K562 (cell line): ENCODE measurements at places on chromosomes 7 and 10. TPM values are rescaled to one million over a fixed set of nuclear protein-coding genes. Genes with fewer than 3 reads are reported as not detected.
A peak's percentile ranks its signal among the peaks of the same experiment; 100 is the strongest.

Gene TMEM236
- total RNA-seq: 0.04 TPM in 2 replicates

Gene ESYT2
- 62.4 and 67.5 TPM in 2 replicates for total RNA-seq

Gene AKR1C8
- 0.24 TPM in 1 of 2 replicates, not detected in the other for total RNA-seq

DNA sequence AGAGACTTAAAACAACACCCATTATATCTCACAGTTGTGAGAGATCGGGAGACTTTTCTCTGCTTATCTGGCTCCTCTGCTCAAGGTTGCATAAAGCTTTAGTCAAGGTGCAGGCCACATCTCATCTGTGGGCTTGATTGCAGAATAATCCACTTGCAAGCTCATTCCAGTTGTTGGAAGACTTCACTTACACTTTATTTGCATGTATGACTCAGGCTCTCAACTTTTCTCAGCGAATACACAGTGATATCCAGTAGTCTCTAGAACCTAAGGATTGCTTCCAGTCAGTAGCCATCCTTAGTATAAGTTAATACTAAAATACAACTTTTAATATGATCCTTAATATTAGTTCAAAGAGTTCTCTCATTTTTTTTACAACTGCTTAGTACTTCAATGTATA is 435.5 kb upstream of the NRG3 start:
- no peak overlapping the region for H3K4me3 ChIP-seq
- H3K4me1 ChIP-seq: no peaks in the 10 kb centered on the region
- no peak overlapping the region for H3K27ac ChIP-seq
- H3K27me3 ChIP-seq: no peaks in the 10 kb centered on the region
- no peak for DNase-seq
- no peaks in the 10 kb centered on the region for H3K36me3 ChIP-seq

DNA sequence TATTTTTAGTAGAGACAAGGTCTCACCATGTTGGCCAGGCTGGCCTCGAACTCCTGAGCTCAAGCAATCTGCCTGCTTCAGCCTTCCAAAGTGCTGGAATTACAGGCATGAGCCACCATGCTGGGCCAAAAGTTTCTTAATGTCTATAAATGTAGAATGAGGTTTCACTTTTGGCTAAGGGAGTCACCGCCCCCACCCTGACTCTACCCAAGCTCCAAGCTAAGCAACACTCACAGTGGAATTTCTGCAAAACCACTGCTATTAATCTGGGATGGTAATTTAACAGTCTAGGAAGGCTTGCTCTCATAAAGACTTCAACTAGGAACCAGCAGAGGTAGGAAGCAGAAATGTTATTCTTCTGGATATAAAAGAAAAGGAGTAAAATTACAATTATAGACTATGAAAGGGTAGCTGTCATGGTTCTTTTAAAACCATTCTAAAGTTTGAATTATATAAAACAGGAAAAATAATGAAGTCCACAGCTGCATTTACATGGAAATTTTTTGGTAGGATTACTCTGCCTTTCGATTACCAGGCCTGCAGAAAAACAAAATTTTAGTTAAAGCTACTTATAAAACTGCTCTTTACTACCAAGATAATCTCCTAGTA is 211.6 kb downstream of the SFMBT2 start:
- H3K36me3 ChIP-seq: peaks cover 75% of the 10 kb centered on the region; the same call in 2 of the 3 replicates
- no peaks in the 10 kb centered on the region for H3K4me1 ChIP-seq
- H3K4me3 ChIP-seq: no peak overlapping the region
- no peak overlapping the region for H3K27ac ChIP-seq
- no peaks in the 10 kb centered on the region for H3K27me3 ChIP-seq
- no peak for DNase-seq

GRCh38 chr7:115240242-115240641 is 318.3 kb downstream of the MDFIC start:
- H3K4me3 ChIP-seq: no peak overlapping the region
- no peak overlapping the region for H3K27ac ChIP-seq
- no peak for DNase-seq

GRCh38 chr7:30074422-30075030 is 46.3 kb downstream of the PLEKHA8 start:
- DNase-seq: peak; percentile 16
- H3K27ac ChIP-seq: no peak overlapping the region
- no peaks in the 10 kb centered on the region for H3K4me1 ChIP-seq

- no peak overlapping the region for H3K27ac ChIP-seq
- no peaks in the 10 kb centered on the region for H3K4me1 ChIP-seq
- H3K36me3 ChIP-seq: no peaks in the 10 kb centered on the region
- H3K4me3 ChIP-seq: no peak overlapping the region
- DNase-seq: no peak
These were observed 206.7 kb downstream of the KIAA1217 start for GRCh38 chr10:24415455-24416125.

GRCh38 chr10:27658788-27659187 is 86.8 kb downstream of the MKX start:
- no peak for DNase-seq
- no peaks in the 10 kb centered on the region for H3K4me1 ChIP-seq

- H3K4me1 ChIP-seq: peaks cover 33% of the 10 kb centered on the region; the same call in 2 of the 3 replicates
- H3K27me3 ChIP-seq: no peaks in the 10 kb centered on the region
- H3K4me3 ChIP-seq: no peak overlapping the region
- H3K36me3 ChIP-seq: peaks cover 4% of the 10 kb centered on the region; the same call in 1 of the 3 replicates
These were observed 23.6 kb downstream of the RBM20 start for GRCh38 chr10:110667620-110668343.
